Mammary epithelial cell (primary cell): ENCODE measurements at places on chromosomes 11 and 22.

DNA sequence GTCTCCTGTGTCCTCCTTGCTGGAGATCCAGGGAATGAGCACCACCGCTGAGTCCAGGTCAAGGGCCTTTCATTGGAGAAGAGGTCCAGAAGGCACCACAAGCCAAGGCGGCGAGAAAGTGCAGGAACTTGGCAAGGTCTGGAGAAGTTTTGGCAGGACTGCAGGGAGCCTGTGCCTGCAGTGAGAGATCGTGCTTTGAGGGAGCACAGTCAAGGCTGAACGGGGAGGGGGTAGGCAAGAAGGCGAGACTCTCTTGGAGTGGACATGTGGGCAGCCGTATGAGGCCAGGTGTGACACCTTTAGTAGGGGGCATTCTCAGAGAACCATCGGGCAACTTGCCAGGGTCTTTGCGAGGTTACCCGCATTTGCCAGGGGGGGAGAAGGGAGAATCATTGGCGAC lies 30.5 kb downstream of the LRRC10B start:
- DNase-seq: no peak

DNA sequence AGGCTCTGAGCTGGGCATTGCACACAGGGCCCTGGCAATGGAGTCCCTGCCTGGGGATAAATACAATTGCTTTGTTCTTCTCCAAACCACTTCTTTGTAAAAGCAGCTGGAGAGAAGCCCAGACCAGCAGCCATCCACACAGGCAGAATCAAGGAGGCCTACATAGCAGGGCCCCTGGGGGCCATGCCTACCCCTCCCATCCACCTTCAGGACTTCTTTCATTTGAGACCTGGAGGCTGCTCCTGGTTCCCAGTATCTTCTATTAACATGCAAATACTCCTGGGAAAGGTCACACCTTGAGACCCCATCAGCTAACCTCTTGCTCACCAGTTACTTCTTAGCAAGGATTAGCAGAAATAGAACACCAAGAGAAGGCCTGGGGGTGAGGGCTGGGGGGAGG lies 511.1 kb downstream of the SOX6 start:
- DNase-seq: no peak

- no peak for DNase-seq
Measured at GRCh38 chr22:39369186-39369585, 19.4 kb downstream of the SYNGR1 start.

GRCh38 chr22:36455571-36456463 lies 25.6 kb downstream of the TXN2 start:
- DNase-seq: no peak

- DNase-seq: no peak
Measured at GRCh38 chr11:101867951-101868350, 46.9 kb upstream of the CEP126 start.

DNA sequence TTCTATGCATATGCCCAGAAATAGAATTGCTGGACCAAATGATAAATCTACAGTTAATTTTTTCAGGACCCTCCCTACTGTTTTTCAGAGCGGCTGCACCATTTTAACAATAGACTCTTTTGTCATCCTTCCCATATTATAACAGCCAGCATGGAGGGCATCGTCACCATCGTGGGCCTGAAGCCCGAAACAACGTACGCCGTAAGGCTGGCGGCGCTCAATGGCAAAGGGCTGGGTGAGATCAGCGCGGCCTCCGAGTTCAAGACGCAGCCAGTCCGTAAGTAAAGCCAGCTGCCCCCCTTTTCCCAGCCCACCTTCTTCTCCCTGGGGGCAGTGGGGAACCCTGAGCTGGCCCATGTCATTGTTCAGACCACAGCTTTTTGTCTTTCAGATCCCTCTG lies 79.5 kb upstream of the TTC12 start:
- DNase-seq: no peak

- no peak for DNase-seq
Measured at GRCh38 chr11:66484806-66485380, 4.7 kb downstream of the DPP3 start.

GRCh38 chr11:68714060-68714856 lies 29.9 kb downstream of the GAL start:
- DNase-seq: no peak

GRCh38 chr11:2569731-2570210 lies 125.0 kb downstream of the KCNQ1 start:
- DNase-seq: no peak

DNA sequence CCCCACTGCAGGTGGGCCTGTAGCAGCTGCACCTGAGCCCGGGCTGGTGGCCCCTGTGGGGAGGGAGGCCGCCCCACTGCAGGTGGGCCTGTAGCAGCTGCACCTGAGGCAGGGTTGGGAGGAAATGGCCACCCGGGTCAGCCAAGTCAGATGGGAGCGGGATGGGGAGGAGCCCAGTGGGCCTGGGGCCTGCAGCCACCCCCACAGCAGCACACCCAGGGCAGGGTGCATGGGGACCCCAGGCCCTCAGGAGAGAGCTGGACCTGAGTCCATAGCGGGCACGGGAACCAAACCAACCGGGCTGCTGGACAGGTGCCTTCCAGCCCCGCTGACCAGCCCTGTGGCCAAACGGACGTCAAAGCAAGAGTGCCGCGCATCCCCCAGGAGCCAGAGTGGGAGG lies 61.7 kb downstream of the BRD1 start:
- no peak for DNase-seq
